ENCODE measurements at places on chromosomes 4 and X.

GRCh38 chr4:1381944-1382541 is 24.2 kb downstream of the NKX1-1 start:
- no peak for DNase-seq

GRCh38 chrX:133171962-133172708 is 46.0 kb downstream of the TFDP3 start:
- DNase-seq = no peak

DNA sequence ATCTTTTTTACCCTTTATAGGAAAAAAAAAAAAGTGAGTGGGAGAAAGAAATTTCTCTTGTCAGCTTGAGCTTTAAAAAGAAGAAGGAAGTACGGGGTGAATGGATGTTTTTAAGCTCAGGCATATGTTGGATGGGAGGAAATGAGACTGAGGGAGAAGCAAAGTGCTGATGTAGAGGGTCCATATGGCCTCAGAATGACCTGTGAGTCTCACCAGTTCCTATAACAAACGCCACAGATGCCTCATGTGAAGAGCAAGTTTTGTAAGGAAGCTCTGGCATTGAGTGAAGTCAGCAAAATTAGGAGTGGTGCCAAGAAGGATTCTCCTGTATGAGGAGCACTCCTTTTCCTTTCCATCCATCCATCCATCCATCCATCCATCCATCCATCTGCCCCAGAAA is 214.6 kb downstream of the PTTG2 start:
- no peak for DNase-seq

DNA sequence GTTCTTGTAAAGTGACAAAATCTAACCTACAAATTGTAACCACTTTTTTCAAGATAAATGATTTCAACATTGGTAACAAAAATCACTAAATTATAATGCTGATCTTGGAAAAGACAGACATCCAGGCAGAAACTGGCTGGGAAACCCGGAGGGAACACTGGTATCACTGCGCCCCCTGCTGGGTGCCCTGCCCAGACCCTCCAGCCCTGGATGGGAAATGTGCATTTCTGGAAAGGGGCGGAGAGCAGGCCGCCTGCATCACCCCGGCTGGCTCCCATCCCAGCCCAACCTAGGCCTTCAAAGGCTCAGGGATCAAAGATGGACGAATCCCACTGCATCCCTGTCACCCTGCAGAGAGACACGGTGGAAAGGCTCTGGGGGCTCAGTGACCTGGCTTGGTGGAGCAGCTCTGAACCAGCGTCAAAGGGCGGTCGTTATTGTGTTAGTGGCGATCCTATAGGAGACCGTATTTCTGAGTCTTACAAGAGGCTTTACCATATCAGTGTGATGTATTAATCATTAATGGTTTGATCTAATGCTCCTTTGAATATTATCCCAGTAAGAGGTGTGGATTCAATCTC is 37.3 kb downstream of the ACOX3 start:
- DNase-seq = peak; percentile 67

GRCh38 chr4:52545099-52546069 is 113.7 kb downstream of the USP46 start:
- DNase-seq = peak; percentile 46

DNA sequence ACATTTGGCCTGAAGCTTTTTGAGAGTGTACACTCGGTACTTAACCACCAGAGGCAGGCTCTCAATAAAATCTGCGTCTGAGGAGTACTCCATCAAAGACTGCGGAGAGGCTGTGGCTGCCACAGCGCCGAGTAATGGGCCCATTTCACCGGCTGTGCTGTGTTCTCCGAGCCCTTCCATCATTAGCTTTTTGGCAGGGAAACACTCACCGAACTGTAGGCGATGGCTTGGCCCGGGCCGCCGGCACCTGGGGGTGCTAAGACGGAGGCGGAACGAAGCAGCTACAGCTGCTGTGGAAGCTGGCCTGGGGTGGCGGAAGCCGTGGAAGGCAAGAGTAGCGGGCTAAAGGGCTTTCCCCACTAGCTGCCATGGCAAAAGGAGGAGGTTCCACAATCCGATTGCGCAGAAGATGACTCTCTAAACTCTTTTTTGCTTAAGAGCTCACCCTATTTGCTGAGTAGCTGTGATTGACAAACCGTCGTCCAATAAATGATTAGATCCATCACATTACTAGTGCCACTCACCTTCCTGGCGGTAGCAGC is 48.5 kb upstream of the PABPC1L2A start:
- no peak for DNase-seq

DNA sequence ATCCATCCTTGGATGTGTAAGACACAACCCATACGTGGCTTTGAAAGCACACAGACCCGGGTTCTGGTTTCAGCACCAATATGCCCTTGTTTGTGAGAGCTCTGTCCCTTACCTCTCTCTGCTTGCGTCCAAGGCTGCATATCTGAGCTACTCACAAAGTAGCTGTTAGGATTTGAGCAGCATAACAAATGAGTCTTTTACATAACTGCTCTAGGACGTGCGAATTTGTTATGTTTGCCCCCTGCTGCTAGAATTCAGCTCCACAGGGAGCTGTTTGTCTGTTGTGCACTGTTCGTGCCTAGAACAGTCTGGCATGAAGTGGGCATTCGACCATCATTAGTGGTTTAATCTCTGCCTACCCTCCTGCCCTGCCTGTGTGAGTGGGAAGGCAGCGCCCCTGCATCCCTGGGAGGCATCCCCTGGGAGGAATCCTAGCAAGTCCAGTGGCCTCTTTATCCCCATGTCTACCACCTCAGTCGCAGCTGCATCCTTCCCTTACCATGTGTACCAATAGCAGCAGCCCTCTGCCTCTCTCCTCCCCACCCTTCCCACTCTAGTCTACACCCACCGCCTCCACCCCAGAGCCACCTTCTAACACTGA is 42.1 kb downstream of the SLC2A9 start:
- no peak for DNase-seq
